ENCODE measurements at places on chromosomes 13 and 19.

DNA sequence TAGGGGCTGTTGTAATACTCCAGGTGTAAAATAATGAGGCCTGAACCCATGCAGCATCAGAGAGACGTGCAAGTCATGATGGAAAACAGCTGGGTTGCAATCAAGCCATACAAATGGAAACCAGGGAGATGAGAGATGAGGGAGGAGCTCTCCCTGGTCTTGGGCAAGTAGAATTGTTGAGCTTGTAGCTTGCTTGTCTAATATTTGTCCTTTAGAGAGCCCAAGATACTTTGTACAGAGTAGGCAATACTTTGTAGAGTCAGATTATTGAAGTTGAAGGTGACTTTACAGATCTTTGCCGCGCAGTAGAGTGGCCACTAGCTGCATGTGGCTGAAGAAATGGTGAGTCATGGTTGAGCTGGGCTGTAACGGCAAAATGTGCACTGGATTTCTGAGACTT is 8.3 kb downstream of the ATP8A2 start:
- DNase-seq, result no peak

GRCh38 chr19:50269653-50270052 is 59.5 kb downstream of the KCNC3 start:
- no peak for DNase-seq

DNA sequence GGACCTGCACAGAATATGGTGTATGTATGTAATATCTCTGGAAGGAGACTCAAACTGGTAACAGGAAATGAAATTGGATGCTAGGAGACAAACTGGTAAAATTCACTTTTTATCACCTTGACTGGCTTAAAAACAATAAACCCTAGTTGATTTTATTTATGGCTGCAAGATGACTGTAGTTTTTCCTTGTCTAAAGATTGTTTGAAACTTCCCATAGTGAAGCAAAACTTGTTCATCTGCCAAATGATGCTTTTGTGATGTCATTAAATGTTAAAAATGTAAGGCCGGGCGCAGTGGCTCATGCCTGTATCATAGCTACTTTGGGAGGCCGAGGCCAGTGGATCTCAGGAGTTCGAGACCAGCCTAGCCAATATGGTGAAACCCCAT is 2.5 kb upstream of the ECH1 start:
- no peak for DNase-seq

DNA sequence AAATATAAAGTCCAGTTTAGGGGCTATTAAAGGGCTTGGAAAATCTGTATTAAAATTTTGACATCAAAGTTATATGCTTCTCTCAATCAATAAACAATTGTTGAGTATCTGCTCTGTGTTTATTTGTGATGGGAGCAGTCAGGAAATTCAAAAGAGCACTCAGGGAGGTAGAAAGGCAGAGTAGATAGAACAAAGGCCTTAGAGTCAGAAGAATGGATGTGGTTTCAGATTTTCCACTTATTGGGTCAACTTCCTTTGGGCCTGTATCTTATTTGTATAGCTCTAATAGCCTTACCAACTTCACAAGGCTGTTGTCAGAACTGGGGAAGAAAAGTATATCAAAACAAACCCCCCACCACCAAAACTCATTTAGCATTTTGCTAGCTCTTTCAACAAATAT is 302.6 kb downstream of the SPRY2 start:
- no peak for DNase-seq

DNA sequence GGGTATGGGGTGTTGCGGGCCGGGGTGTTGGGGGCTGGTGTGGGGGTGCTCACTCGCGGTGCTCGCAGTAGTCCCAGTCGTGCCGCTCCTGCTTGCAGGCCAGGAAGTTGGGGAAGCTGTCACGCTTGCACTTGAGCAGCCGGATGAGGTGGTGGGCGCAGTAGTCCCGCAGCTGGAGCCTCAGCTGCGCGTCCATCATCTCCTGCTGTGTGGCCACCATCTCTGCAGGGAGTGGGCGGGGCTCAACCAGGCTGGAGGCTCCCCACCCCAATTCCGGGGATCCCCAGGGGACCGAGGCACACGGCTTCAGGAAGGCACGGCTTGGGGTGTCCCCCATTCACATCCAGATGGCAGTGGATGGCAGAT is 5.2 kb downstream of the NDUFB7 start:
- no peak for DNase-seq

- no peak for DNase-seq
Observed at GRCh38 chr13:108618233-108618632, 11.2 kb upstream of the MYO16 start.

GRCh38 chr19:55446060-55446459 is 3.0 kb upstream of the SHISA7 start:
- no peak for DNase-seq

DNA sequence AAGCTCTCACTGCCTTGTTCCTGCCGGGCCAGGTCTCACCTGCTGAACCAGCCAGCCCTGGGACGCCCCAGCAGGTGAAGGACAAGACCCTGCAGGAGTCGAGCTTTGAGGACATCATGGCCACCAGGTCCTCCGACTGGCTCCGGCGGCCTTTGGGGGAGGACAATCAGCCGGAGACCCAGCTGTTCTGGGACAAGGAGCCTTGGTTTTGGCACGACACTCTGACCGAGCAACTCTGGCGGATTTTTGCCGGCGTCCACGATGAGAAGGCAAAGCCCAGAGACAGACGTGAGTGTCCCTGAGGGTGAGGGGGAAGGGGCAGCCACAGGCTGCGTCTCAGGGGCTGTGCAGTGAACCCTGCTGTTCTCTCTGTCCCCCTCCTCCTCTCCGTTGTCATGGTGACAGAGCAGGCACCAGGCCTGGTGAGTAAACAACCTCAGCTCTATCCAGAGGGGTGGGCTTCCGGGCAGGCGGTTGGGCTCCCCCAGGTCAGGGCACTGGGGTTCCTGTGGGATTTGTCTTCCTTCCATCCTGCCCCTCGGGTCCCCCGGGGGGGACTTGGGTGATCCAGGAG is 9.7 kb downstream of the TLE6 start:
- DNase-seq, result no peak

DNA sequence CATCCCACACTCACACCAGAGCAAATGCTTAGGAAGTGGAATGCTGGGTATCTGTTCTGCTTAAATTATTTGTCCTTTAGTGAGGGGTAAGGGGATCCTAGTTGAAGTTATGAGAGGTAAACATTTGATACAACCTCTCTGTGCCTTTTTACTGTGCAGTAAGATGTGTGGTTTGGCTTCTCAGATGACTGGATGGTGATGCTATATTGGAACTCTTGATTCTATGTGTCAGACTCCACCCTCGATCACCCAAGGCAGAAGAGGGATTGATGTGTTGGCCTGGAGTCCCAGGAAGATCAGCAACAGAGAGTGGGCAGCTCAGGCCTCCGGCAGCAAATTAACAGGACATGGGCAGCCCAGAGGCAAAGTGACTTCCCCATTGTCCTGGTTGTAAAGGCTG is 66.7 kb downstream of the SIPA1L3 start:
- DNase-seq, result no peak

DNA sequence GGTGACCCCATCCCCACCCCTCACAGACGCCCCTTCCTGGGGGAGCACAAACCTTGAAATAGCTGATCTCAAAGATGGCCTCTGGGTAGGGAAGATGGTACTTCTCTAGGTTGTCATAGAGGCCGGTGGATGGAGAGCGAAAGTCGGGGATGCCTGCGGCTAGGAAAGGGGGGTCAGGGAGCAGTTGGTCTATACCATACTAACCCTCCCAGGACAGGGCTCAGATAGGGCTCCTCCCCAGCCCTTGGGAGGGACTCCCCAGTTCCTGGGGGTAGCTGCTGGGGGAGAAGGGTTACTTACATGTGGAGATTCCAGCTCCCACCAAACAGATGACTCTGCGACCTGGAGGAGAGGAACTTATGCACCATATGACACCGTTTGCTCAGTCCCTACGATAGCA is 9.6 kb downstream of the SIRT2 start:
- DNase-seq, result no peak

- no peak for DNase-seq
Observed at GRCh38 chr19:44202470-44202869, 9.9 kb upstream of the ZNF227 start.

DNA sequence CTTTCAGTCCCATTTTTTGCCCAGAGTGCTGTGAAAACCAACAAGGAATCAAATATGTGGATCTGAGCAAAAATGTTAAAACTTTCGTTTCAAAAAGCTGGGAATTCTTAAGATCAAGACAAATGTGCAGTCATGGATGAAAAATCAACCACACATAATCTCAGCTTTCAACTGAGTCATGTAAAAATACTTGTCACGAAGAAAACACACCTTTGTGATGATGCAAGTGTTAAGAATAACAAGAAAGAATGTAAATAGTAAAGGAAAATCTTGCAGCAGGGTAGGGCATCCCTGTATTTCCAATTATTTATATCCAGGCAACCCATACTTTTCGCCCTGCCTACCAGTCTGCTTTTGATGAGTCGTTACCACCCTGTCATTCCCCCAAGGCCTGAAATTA is 27.4 kb upstream of the DCLK1 start:
- DNase-seq, result no peak

DNA sequence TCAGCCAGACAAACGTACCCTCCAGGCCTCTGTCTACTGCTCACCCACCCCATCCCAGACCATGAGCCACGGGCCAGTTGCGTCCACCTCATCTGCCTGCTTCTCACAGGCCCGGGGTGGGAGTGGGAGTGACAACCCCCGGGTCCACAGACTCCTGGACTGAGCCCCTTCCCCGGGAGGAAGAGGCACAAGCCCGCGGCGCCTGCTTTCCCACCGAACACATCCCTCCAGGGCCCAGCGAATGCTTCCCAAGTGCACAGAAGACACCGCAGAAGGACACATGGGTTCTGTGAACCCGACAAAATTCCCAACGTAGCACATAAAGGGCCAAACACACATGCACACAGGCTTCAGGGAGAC is 18.0 kb upstream of the PLPP2 start:
- no peak for DNase-seq

DNA sequence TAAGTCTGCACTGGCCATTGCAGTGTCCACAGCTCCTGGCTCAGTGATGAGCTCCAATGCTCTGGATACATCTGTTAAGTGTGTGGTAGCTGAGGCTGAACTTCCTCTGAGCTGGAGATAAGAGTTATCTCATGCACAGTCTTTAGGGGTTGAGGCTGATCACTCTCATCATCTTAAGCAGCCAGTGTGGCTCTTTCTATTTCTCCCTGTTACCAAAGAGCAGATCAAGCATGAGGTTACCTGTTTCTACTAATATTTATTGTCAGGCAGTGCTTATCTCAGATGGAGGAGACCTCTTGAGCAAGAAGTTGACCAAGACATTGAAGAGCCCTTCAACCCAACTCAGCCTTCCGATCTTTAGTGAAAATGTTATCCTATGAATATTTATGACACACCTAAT is 6.6 kb upstream of the OR10H2 start:
- DNase-seq, result no peak

GRCh38 chr13:100552755-100553154 is 35.8 kb downstream of the GGACT start:
- no peak for DNase-seq

- no peak for DNase-seq
Observed at GRCh38 chr13:101492251-101492910, 39.9 kb downstream of the ITGBL1 start.

DNA sequence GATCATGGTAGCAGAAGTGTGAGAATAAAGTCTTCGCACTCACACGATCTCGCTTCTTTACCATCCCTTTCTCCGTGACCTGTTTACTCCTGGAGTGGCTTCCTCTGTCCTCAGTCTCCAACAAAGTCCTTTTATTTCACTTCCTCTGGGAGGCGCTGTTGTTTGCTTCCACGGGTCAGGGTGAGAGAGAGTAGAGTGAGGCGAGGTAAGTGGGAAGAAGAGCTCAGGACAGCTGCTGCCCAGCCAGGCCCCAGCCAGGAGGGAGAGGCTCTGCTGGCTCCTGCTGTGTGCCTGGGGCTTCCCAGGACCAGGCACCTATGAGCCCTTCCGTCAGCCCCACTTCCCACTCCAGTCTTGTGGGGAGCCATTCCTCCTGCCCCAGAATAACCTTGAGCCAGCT is 242.1 kb downstream of the FGF9 start:
- no peak for DNase-seq

GRCh38 chr19:46697204-46697960 is 19.5 kb downstream of the PRKD2 start:
- peak; percentile 59 for DNase-seq

- no peak for DNase-seq
Observed at GRCh38 chr13:112996671-112997091, 27.7 kb downstream of the MCF2L start.

DNA sequence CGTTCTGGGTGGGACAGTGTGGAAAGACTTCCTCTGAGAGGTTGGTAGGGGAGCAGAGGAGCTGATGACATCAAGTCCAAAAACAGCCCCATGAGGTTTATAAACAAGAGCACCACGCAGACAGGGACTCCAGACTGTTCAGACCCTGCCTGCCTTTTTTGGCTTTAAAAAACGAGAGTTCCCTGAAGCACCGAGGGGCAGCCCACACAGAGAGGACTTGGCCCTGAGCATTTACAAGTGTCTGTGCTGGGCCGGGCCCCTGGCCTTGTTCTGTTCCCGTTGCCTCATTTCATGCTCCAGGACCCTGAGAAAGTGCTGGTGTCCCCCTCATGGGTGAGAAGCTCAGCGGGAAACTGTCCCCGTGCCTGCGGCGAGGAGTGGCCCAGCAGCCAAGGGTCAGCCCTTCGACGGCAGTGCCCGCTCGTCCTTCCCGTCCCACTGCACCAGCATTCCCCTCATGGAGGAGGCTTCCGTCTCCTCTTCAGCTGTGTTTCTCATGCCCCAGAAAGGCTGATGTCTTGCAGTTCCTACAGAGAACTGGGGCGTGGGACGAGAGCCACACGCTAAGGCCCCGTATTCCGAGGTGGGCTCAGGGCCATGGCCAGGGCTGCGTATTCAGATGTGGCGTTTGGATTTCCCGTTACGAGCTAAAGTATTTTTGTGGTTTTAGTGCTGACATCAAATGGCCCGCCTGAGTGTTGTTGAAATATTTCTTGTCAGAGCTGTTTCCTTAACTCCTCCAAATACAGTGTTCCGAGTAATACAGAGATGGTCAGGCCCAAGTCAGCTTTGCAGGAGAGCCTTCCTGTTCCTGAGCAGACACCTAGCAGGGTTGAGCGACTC is 93.5 kb downstream of the ATP11A start:
- DNase-seq, result no peak

GRCh38 chr19:11535792-11536595 is 2.7 kb upstream of the CNN1 start:
- DNase-seq, result peak; percentile 56

DNA sequence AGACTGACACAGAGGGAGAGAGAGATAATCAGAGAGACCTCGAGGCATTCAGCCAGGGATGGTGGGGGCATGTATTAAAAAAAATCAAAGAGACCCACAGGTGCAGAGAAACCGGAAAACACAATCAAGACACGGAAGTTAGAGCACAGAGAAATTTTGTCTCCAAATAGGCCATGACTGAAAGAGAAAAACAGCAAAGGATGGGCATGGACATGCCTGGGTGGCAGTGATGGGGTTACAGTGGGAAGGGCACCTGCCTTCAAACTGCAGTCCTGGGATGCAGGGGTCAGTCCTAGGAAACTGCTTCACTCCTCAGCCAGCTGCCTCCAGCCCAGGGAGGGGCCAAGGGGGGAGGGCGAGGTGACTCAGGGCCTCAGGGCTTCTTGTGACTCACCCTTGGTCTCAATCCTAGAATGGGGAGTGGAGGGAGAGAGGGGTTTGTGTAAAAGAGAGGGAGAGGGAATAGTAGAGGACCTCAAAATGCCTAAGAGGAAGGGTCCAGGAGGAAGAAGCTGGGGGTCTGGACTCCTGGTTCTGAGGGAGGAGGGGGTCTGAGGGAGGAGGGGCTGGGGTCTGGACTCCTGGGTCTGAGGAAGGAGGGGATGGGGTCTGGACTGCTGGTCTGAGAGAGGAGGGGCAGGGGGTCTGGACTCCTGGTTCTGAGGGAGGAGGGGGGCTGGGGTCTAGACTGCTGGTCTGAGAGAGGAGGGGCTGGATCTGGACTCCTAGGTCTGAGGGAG is 3.6 kb upstream of the KCNN4 start:
- DNase-seq, result no peak

All from thoracic aorta (tissue), 2 donors.